ENCODE measurements at places on chromosomes 2 and 18.

DNA sequence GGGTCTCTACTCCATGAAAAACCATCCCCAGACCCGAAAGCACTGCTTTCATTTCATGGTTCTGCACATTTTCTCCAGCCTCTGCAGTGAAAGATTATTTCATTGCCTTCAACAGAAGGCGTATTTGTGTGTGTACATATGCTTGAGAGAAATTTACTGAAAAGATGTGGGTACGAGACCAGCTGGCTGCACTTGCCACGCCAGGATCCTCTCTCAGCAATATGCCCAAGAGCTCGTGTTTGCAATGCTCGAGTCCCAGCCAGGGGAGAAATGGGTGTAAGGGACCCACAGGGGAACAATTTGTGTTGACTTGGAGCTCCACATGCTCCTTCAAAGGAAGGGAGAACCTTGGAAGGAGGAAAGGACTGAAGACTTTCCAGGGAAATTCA lies 37.3 kb downstream of the TMEM177 start:
- no peak for DNase-seq

DNA sequence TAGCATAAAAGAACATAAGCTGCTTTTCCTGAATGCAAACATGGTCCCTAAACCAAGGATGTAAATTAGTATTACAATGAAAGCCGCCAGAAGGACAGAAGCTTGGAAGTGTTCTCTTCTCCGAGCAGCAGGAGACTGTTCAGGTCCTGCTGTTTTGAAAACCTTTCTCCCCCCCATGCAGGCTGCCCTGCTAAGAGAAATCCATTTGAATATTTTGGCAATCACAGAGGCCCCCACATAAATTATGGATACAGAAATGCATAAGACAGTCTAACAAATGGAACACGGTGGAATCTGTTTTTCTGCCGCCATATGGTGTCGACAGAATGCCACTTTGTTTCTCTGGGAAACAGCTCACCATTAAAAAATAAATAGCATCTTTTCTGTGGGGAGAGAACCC lies 600.4 kb upstream of the KLHL29 start:
- DNase-seq: no peak

GRCh38 chr2:71612581-71613402 lies 159.4 kb downstream of the DYSF start:
- no peak for DNase-seq

- no peak for DNase-seq
Observed at GRCh38 chr2:149037851-149038250, 648 bp upstream of the LYPD6B start.

DNA sequence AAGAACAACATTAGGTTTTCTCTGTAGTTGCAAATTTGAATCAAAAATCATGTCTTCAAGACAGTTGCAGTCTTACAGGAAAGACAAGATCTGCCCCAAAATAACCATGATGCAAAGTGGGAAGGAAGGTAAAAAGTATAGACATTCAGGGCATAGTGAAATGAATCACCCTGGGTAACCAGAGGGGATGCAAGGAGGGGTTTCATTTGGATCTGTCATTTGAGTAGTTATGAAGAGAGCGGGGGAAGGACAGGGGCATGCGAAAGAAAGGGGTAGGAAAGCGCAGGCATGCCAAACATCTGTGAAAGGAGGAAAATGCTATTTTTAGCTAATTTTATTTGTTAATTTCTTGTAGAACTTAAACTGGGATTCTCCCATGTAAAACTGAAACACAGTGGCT lies 219.1 kb upstream of the BOD1L2 start:
- DNase-seq: no peak

- no peak for DNase-seq
Observed at GRCh38 chr2:136104977-136105376, 13.0 kb downstream of the CXCR4 start.

DNA sequence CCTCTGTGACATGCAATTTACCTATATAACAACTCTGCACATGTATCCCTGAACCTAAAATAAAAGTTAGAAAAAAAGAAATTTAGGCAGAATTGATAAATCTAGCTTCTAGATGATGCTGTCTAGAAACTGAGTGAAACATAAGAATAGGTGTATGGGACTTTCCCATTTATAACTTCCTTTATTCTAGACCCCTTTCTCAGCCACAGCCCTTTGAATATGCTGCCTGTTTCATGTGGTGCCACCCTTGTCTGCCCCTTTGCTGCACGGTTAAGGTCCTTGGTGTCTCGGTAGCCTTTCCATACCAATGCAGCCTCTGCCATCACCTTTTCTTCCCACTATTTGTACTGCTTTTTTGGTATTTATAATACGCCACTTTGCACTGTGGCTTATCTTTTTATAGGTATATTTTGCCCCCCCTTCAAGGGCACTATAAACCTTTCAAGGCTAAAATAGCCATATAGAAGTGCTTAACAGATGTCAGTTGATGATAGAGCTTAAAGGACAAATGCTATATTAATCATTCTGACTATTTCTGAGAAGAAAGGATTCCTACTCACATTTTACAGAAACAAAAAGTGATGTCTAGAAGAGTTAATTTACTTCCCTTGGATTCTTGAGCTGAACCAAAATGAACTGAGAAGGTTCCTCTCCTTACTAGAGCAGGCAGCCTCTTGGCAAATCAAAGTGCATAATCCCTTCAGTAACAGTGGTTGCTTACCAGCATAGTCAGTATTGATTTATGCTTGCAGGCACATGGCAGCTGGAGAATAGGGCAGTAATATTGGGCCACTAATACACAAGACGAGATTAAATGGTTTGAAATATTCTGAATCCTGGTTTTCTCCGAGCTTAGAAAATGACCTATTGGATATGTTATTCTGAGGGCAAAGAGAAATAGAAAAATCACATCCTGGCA lies 88.1 kb upstream of the CYP26B1 start:
- DNase-seq: no peak

- no peak for DNase-seq
Observed at GRCh38 chr18:10476338-10476791, 21.9 kb downstream of the APCDD1 start.

DNA sequence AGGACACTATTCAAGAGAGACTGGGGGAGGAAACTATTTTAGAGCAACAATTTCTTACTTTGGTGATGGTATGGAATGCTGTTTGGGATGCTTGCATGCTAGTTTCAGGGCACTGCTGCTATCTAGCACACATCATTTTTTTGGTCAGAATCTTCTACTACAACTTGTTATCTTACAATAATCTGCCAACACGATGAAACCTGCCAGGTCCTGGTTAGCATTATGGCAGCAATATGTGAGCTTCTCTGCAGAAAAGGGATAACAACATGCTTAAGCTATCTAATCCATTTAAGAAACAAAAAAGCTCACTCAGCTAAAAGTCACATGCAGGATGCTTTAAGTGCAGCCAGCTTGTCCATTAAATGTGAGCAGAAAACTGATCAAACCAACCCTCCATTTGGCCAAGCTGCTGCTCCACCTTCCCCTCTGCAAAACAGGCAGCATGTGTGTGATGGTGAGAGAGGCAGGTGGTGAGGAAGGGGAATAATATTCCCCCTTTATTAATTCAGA lies 30.1 kb downstream of the GAREM2 start:
- DNase-seq: no peak

DNA sequence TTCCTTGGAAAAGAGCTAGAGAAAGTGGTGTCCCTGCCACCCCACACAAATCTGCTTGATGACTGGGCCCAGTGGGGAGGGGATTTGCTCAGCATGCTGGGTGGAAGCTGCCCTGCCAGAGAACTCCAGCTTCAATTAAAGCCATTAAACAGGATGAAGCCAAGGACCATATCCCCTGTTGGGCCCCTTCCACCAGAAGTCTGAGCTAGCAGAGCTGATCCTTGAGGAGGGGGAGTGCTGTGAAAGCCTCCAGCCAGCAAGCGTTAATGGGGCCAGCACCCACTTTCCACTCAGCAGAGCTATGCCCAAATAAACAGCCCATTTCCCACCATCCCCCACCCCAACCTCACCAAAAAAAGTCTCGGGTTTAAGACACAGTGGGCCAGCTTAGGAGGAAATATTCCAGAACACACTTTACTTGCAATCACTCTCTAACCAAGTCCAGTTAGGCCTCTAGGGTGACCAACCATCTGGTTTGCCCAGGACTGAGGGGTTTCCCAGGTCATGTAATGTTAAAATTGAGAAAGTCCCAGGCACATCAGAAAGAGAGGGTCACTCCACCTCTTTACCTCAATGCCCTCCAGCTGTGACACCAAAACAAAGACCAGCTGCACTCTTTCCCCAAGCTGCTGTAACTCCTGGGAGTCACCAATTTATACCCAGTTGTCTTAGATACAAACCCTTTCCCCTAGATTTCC lies 132.3 kb downstream of the FOXI3 start:
- no peak for DNase-seq

DNA sequence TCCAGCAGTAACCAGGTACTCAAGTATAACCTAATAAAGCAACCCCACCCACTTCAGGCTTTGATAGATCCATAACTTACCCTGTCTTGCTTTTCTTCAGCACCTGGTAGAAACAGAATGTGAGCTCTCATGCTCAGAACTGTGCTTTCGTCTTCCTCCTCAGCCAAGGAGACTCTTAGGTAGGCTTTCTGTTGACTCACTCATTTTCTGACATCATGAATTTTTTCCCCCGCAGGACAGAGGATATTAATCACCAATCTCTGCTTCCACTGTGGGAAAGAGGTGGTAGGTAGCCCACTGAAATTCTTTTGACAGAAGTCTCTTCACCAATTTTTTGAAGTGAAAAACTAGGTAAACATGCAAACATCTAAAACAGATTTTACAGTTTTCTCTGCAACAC lies 241.2 kb upstream of the KCNJ3 start:
- no peak for DNase-seq

DNA sequence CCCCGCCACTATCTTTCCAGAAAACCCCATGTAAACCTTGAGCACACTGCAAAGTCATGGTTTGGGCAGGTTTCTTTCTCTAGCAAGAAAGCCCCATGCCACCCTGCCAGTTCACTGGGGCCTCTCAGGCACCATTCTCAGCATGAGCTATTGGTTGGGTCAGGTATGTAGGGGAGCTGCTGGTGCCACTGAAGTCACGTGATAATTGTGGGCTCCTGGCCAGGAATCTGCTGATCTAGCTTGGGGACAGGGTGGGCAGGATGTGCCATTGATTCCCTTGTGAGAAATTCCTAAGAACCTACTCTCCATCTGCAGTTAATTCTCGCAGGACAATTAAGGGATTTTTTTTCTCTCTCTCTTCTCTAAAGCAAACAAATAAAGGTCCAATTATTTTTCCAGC lies 26.5 kb upstream of the HNMT start:
- no peak for DNase-seq

GRCh38 chr2:219726916-219727315 lies 99.5 kb downstream of the SLC4A3 start:
- DNase-seq: no peak

GRCh38 chr18:48124857-48125626 lies 194.6 kb upstream of the SMAD2 start:
- DNase-seq: no peak

DNA sequence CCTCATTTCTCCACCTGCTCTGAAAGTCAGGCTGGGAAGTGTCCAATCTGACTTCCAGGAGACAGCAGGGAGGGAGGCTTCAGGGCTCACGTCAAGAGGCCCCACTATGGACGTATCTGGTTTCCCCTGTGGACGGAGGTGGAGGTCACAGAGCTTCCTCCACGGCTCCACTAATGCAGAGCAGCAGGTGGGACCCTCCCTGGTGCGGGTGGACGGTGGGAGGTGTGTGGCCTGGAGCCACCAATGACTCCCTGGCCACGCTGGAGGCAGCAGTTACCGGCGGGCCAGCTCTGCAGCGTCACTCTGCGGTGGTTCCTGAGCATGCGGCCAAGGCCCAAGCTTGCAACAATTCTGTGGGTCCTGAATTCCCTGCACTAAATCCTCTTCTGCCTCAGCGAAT lies 9.0 kb downstream of the CRACDL start:
- no peak for DNase-seq

GRCh38 chr2:26292646-26293045 lies 47.9 kb downstream of the HADHB start:
- no peak for DNase-seq

- no peak for DNase-seq
Observed at GRCh38 chr2:160469621-160470204, 23.9 kb downstream of the RBMS1 start.

DNA sequence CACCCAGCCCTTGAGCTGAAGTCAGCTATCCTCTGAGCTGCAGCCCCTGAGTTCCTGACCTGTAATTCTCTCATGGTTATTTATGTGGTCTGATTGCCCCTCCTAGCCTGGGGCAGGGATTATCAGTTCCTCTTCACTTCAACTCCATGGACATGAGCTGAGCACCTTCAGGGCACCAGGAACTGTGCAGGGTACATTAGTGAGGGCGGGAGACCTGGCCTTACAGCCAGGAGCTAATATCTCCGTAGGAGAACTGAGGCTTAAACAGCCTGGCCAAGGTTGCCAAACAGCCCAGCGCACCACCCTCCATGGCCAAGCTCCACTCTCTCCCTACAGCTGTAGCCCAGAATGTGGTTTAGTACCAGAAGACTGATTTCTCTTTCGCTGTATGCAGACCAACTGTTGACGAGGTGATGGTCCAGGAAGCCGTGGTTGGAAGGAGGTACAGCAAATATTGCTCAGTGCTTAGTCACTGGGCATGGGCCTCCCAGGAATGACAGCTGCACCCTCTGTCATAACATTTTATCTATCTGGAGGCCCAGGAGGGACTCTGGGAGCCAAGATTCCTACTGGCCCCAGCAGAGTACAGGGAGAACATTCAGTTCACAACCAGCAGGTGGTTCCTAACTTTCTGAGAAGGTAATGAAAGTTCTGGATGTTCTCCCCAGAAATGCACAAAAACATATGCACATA lies 228.7 kb upstream of the SIX2 start:
- no peak for DNase-seq

DNA sequence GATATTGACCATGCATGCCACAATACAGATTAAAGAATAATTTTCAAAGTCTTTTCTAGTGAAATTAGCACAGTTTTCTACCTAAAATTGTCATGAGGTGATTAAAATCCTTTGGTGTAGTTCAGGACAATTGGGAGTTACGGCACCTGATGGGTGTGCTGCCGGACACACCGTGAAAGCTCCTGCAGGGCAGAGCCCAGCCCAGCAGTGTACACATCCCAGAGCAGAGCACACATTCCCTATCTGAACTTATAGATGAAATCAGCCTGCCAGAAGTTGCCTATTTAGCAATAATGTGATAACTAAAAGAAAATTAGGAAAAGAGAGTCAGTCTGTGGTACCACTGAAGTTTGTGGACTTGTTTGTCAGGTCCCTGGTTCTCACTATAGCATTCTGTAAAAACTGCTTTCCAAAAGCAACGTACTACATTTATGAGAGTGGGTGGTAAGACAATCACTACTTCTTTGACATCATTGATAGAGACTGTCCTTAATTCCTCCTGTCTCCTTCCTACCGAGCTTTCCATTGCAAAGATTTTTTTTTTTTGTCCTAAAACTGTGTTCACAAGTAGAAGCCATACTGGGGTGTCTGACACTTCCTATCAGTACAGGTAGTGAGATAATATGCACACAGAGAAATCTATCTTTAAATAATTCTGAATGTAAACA lies 3.4 kb downstream of the CYTIP start:
- no peak for DNase-seq

Data from activated CD4-positive, alpha-beta T cell treated with anti-CD3 and anti-CD28 coated beads, Interleukin-2, amount 50 U/mL, for 24 hours (primary cell).